CD4-positive, CD25-positive, alpha-beta regulatory T cell (primary cell): ENCODE measurements at places on chromosomes 11 and 22. TPM values are rescaled to one million over a fixed set of nuclear protein-coding genes. Genes with fewer than 3 reads are reported as not detected.

GRCh38 chr11:12303421-12304149 is 73.8 kb upstream of the PARVA start:
- DNase-seq: no peak

GRCh38 chr11:111612224-111612623 is 10.0 kb downstream of the SIK2 start:
- no peak for DNase-seq

Gene MTMR3
- 64.4 TPM for total RNA-seq

DNA sequence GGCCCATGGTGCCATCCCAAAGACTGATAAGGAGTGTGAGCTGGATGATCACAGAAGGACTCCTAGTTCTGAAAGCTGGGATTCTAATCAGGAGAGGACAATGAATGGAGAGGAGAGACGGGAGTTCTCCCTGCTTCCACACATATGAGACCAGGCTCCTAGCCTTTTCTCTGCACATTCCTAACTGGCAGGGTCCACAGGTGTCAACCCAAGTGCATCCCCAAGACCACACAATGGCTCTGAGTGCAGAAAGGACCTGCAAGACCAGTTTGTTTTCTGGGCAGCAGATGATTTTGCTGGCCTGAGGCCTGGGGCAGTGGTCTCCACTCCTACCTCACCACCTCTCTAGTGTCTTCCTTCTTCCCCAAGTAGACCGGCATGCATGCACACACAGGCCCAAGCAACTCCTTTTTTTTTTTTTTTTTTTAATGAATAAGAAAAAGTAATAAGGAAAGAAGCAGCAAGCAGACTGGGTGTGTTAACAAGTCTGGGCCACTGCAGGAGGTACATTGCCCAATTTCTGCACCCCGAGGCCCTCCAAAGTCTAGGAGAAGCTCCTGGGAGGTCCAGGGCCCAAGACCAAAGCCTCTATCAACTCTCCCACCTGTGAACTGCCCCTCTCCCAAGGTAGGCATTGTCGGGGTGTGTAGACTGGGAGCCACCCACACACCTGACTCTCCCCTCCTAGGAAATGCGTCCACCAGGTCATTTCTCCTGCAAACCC is 1.2 kb upstream of the TSKU start:
- DNase-seq: no peak

Gene KDELR3
- total RNA-seq: not detected

DNA sequence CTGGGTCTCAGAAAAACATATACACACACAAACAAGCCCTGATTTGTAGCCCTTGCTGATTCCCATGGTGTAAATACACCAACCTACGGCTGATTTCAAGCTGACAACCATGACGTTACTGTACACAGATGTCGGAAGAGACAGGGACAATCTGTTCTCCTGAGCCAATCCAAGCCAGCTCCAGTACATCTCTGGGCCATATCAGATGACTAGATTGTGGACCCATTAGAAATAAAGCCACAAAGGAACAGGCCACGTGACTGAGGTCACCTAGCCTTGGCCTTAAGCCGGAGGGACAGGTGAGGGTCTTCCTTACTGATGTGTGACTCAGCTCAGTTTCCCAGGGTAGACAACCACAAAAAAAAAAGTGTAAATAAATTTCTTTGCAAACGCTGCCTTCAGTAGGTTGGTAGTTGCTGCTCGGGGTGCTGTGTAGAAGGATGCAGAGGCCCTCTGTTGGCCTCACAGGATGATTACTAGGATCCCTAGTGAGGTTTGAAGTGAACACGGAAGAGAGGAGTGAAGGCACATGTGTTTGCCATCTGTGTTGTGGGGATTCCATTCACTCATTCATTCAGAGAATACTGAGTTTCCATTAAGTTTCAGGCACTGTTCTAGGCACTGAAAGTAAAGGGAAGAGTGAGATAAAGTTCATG is 99.0 kb upstream of the LARGE1 start:
- no peak for DNase-seq

- no peak for DNase-seq
Observed at GRCh38 chr11:79493555-79494171, 52.8 kb upstream of the TENM4 start.

GRCh38 chr11:112279901-112280267 is 19.2 kb upstream of the PLET1 start:
- peak; percentile 75 for DNase-seq

- DNase-seq: no peak
Observed at GRCh38 chr11:35043936-35044335, 95.0 kb upstream of the CD44 start.

Gene OTOG
- not detected for total RNA-seq

GRCh38 chr11:118267486-118267885 is 3.4 kb upstream of the MPZL2 start:
- DNase-seq: no peak

Gene NCAM1
- total RNA-seq: 0.79 TPM

Gene MS4A14
- total RNA-seq: not detected

Gene SMC1B
- total RNA-seq: not detected

Gene LRP5
- total RNA-seq: 1.3 TPM

GRCh38 chr22:46064966-46065666 is 85.2 kb upstream of the PPARA start:
- no peak for DNase-seq

DNA sequence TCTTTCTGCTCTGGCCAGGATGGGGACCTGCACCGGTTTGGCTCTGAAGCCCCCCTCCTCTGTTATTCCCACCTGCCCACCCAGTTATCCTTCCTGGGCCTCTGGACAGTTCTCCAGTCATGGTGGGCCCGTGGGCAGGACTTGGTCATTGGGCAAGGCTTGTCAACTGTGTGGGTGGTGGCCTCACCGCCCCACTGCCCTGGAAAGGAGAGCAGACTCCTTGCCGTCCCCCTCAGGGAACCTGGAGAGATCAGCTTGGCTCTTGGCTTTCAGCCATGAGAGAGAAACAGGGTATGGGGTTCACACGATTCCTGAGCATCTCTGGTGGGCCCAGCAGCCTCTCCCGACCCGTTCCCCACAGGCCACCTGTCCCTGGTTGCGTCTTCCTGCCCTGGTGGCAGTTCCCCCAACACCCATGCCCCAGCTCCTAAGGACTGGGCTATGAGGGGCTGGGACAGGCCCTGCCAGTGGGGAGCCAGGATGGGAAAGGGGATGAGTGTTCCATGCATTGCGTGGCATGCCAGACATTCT is 92.3 kb downstream of the MORC2 start:
- DNase-seq: no peak

- DNase-seq: no peak
Observed at GRCh38 chr11:118749429-118749828, 41.5 kb downstream of the DDX6 start.

Gene HEPN1
- not detected for total RNA-seq

DNA sequence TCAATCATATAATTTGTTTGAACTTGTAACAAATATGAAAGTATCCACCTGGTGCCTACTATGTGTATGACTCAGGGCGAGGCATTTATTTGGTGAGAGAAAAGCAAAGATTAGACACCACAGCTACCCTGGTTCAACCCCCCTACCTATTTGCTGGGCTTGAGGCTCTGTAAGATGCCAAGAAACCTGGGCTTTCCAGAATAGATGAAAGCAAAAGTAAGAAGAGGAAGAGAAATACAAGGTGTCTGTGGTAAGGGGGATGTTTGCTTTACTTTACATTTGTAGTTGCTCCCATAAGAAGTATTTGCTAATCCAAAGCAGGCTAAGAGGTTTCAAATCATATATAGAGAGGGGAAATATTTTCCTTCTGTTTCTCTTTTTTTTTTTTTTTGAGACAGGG is 61.7 kb downstream of the DDI1 start:
- no peak for DNase-seq

DNA sequence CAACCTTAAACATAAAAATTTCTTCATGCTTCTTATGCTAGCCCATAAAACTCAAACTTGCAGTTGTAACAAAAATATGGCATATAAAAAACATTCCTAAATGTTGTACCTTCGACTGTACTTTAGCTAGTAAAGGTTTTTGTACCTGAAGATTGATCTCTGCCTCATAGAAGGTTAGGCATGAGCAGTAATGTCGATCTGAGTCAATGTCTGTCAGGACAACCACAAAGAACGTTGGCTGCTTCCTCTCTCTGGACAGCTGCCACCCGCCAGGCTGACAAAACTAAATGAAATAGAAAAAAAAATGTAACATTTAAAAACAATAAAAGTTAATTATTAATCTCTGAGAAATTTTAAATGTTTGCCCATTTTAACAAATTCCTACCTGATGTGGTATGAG is 251.3 kb downstream of the SBF2 start:
- no peak for DNase-seq

- no peak for DNase-seq
Observed at GRCh38 chr11:119044708-119045107, 12.3 kb downstream of the HYOU1 start.

- no peak for DNase-seq
Observed at GRCh38 chr11:2096011-2096918, 42.9 kb downstream of the IGF2 start.

- no peak for DNase-seq
Observed at GRCh38 chr11:35932121-35932520, 11.7 kb upstream of the LDLRAD3 start.

- DNase-seq: no peak
Observed at GRCh38 chr11:134026655-134027343, 42.1 kb upstream of the JAM3 start.

DNA sequence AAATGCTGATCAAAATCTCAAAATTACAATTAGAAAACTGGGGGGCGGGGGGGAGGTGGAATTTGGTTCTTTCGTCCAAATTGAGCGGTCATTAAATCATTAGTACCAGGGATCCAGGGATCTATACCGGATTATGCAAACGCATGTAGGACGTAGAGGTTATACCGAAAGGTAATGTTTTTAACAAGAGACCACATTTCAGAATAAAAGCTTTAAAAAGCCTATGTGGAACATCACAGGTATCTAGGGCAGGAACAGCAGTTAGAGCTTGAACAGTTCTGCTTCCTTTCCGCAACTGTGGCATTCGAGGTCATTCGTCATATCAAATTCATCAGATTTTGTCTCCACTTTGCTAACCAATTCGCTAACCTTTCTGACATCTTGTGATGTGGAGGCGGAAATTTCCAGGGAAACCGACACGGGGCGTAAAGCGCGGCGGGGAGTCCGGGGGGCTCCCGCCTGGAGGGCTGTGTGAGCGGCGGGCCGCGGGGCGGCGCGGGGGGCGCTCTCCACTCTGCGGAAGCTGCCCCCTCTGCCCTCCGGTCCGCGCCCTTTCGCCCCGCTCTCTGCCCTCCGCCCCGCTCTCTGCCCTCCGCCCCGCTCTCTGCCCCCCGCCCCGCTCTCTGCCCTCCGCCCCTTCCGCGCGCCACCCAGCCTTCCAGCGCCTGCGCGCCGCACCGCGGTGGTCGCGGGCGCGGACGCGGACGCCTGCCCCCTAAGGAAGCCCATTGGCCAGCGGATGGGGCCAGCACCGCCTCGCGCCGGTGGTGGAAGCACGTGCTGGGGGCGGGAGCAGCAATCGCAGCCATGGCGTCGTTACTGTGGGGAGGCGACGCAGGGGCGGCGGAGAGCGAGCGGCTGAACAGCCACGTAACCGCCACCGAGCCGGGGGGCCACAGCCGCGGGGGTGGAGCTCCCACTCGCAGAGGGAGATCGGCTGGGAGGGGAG is at the start of gene DDX25:
DDX25 (plus strand) TSS at position 798 of the 949 bp plus-strand sequence; CDS start at position 808, 10 bp downstream.
- peak; percentile 12 for DNase-seq

Gene LARGE2
- 4.2 TPM for total RNA-seq

DNA sequence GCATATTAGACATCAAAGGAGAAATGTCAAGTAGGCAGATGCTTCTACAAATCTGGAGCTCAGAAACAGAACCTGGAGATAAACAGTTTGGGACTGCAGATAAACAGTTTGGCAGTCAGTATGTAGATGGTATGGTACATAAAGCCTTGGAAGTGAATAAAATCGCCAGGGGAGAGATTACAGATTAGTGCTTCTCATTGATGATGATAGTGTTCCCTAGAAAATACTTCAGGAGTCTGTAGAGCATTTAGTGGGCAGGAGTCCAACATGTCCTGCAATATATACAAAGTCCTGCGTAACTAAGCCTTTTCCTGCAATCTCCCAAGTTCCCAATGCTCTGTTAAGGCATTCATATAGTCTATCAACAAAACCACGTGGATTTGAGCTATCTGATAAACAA is 35.2 kb downstream of the NARS2 start:
- no peak for DNase-seq

Gene MMP13
- not detected for total RNA-seq

Gene GSTT2
- total RNA-seq: not detected

Gene PLAAT4
- total RNA-seq: 118 TPM

GRCh38 chr22:37762389-37762836 is 45.3 kb upstream of the GCAT start:
- DNase-seq: no peak

Gene MOGAT2
- not detected for total RNA-seq

Gene NCR3LG1
- total RNA-seq: 0.69 TPM

- DNase-seq: peak; percentile 71
Observed at GRCh38 chr22:44677353-44677840, 24.6 kb upstream of the PRR5 start.

GRCh38 chr11:30521297-30522071 is 64.7 kb downstream of the MPPED2 start:
- no peak for DNase-seq

GRCh38 chr11:73281201-73281741 is 9.1 kb downstream of the P2RY6 start:
- DNase-seq: no peak

- no peak for DNase-seq
Observed at GRCh38 chr11:22807391-22807790, 22.2 kb downstream of the SVIP start.
